GM23248 (cell line): ENCODE measurements at places on chromosomes 11 and 22.

GRCh38 chr11:126732981-126733380, 267.6 kb downstream of the KIRREL3 start:
- no peak for DNase-seq

GRCh38 chr11:690738-691633, 4.0 kb downstream of the DEAF1 start:
- no peak for DNase-seq

- no peak for DNase-seq
Measured at GRCh38 chr11:111759376-111759775, 6.8 kb downstream of the PPP2R1B start.

DNA sequence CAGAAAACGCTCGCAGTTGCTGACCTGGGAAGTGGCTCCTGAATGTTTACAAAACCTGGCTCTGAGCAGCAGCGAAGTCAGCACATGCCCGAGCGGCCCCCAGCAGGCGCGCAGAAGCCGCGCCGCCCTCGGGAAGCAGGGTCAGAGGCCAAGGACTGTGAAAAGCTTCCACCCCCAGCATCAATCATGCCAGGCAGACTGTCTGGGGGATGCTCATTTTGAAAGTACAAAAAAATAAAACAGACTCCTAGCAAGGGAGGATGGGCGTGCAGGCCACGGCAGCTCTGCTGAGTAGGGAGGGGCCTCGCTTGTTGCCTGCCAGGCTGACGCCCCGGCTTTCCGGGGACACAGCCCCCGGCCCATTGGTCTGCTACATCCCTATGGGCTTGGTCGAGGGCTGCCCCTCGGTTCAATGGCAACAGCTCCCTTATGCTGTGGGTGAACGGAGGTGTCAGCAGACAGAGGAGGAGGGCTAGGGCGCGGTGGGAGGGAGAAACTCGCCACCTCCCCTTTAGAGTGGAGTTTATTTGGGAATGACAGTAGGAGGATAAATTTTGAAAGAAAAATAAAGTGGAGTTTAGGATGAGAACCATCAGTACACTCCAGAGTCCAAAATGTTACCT, 37.7 kb upstream of the GNB1L start:
- DNase-seq, result no peak

DNA sequence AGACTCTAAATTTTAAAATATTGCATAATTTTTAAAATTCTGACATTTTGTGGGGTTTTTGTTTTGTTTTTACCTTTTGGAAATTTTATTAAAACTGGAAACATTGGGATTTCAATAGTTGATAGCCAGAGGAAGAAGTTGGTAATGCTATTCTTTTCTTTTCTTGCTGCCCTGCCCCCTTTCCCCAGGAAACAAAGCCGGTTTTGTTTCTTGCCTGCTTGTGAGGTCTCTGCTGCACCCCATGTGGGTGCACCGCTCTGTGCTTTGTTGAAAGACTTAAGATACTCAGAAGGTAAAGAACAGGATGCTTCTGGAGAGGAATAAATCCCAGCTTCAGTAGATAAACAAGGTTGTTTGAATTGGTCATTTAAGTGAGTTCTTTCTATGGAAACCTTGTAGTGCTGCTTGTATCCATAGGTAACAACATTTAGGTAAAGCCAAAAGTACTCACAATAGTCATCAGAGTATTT, 87.5 kb downstream of the YAP1 start:
- no peak for DNase-seq

GRCh38 chr22:17117890-17118289, 3.3 kb downstream of the TMEM121B start:
- no peak for DNase-seq

GRCh38 chr11:43135966-43136534, 175.7 kb upstream of the API5 start:
- DNase-seq, result no peak

DNA sequence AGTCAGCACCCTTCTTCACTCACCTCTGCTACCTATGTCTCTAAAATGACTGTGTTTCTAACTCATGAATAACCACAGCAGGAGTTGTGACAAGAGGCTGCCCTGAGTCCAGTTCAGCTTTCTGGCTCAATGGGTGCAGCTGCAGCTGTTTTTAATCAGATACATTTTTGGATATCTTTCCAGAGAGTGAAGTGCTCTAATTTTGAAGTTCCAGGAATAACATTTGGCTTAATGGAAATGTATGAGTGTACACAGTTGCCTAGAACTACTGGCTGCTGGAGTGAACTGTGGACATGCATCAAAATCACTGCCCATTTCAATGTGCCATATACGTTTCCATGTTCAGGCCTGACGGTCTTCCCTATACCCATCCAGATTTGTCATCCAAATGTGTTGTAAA, 769.5 kb upstream of the ANO3 start:
- DNase-seq, result no peak

GRCh38 chr11:57773026-57773598, 11.5 kb downstream of the CTNND1 start:
- DNase-seq, result no peak

- no peak for DNase-seq
Measured at GRCh38 chr11:120749395-120749794, 237.8 kb downstream of the GRIK4 start.

DNA sequence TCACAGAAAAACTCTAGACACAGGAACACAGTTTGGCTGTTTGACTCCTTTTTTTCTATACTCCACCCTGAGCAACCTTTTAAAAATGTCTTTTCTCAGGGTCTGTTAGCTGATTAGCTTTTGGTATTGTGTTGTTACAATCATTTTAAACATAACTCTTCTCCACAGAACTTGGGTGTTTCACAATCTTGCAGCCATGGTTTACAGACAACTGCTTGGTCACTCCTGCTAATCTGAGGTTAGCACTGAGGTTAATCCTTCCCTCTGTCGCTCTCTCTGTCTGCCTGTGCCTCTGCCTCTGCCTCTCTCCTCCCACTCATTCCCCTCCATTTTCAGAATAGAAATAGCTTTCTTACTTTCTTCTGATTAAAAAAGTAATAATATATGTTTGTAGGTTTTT, 62.4 kb upstream of the ZBED5 start:
- DNase-seq, result peak; percentile 61

DNA sequence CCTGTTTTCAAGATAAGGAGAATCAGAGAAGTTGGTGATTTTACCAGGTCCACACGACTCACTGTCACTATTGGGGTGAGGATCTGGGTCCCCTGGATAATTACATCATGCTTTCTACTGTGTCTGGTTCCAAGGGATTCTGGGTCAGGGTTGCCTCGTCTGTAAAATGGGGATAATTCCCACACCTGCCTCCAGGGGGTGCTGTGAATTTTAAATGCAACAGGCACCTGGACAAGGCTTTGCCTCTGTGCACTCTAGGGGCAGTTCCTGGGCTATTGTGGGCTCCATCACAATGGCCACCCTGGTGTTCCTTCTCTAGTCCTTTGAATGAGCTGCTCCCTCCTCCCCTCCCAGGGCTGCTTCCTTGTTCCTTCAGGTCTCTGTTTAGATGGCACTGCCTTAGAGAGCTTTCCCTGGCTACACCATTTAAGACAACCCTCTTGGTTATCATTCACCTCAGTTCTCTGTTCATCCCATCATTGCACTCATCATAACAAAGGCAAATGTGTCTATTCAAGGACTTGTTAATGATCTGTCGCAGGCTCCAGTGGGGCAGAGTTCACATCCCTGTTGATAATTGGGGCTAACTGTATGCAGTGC, 178.6 kb downstream of the MIAT start:
- peak; percentile 57 for DNase-seq

DNA sequence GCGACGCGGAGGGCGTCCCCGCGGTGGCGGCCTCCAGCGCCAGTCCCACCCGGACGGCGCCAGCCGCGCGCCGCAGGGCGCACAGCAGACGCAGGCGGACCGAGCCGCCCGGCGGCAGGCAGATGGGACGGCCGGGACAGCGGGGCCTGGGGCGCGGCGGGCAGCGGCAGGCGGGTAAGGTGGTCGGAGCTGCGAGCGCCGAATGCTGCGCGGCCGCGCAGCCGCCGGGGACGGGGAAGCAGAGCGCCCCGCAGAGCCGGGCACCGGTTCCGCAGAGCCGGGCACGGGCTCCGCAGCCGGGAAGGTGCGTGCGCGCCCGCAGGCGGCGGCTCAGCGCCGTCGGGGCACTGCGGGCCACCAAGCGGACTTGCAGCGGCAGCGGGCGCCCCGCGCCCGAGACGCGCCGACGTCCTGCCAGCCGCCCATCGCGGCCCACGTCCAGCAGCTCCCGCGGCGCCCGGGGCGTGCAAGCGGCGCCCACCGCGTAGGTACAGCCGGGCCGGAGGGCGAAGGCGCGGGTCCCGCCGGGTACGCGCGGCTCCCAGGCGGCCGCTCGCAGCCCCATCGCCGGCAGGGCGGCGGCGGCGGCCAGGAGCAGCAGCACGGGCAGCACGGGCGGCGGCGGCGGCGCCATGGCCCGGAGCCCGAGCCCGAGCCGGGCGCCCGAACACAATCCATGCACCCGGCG, 739 bp downstream of the CELSR1 start:
- no peak for DNase-seq

DNA sequence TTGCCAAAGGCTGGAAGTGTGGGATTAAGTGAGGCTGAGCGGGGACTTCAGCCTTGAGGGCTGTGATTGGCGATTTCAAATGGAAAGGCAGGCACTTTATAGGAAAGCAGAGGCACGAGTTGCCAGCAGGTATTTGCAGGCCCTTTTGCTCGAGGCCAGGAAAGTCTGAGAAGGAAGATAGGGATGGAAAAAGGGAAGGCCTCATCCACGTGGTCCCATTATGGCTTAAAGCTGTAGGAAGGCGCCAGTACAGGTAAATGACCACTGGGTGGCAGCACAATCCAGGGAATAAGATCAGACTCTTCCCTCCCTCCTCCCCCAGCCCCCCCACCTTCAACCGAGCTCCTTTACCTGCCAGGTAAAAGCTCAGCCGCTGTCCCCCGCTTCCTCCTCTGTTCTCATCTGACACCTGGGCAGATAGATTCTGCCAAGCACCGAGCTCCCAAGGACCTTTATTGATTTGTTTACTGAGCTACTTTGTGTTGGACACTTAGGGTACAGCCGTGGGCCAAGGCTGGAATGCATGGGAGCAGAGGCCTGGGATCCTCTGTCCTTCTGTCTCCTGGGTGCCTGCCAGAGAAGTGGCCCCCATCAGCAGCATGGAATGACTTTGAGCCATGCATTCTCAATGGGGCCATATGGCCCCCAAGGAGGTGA, 7.5 kb downstream of the P2RX3 start:
- peak; percentile 79 for DNase-seq

DNA sequence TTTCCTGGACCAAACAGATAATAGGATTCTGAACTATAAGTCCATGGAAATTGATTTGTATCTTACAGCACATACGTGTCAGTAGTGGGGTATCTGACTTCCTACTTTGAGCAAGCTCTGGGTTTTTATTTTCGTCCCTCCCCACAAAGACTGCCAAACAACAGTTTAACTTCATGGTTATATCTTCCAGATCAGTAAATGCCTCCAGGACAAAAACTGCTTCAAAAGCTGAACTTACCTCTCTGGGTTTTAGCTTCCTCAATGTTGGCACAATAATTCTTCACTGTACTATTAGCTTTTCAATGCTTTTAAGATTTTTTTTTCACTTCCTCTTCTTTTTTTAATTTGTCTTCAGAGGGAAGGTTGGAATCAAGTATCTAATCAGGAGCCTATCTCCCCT, 4.2 kb upstream of the DPF2 start:
- no peak for DNase-seq

- peak; percentile 22 for DNase-seq
Measured at GRCh38 chr11:61007383-61007955, 36.0 kb downstream of the CD6 start.

- no peak for DNase-seq
Measured at GRCh38 chr11:41018224-41018623, 441.2 kb downstream of the LRRC4C start.

GRCh38 chr22:45812910-45813309, 141.3 kb downstream of the ATXN10 start:
- DNase-seq, result no peak

- DNase-seq, result peak; percentile 62
Measured at GRCh38 chr11:81007046-81007445, 1566.2 kb upstream of the TENM4 start.

GRCh38 chr22:49632199-49633009, 195.3 kb downstream of the BRD1 start:
- peak; percentile 73 for DNase-seq

GRCh38 chr22:48279461-48279756, 1517.0 kb downstream of the TBC1D22A start:
- no peak for DNase-seq

DNA sequence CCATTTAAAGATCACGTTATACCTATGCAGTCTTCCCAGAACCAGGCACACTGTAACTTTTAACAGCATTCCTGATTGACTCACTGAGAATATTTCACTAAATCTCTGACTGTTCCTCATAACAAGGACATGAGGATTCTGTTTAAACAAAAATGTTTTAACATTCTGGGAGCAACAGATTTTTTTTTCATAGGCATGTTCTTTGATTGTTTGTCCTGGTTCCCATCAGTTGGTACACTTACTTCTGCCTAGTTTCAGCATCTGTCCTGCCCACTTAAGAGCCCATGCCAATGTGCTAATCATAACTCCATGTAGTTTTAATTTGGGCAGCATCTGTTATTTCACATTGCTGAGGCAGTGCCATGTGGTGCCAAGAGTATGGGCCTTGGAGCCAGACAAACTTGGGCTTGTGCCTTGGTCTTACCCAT, 138.5 kb upstream of the CTSC start:
- DNase-seq, result peak; percentile 58

GRCh38 chr11:40602866-40603552, 856.4 kb downstream of the LRRC4C start:
- DNase-seq, result no peak

- no peak for DNase-seq
Measured at GRCh38 chr22:27992294-27993165, 73.5 kb upstream of the PITPNB start.

- DNase-seq, result no peak
Measured at GRCh38 chr11:33544593-33545373, 155.8 kb downstream of the C11orf91 start.

- DNase-seq, result peak; percentile 84
Measured at GRCh38 chr11:85875505-85875904, 20.3 kb downstream of the CCDC83 start.

DNA sequence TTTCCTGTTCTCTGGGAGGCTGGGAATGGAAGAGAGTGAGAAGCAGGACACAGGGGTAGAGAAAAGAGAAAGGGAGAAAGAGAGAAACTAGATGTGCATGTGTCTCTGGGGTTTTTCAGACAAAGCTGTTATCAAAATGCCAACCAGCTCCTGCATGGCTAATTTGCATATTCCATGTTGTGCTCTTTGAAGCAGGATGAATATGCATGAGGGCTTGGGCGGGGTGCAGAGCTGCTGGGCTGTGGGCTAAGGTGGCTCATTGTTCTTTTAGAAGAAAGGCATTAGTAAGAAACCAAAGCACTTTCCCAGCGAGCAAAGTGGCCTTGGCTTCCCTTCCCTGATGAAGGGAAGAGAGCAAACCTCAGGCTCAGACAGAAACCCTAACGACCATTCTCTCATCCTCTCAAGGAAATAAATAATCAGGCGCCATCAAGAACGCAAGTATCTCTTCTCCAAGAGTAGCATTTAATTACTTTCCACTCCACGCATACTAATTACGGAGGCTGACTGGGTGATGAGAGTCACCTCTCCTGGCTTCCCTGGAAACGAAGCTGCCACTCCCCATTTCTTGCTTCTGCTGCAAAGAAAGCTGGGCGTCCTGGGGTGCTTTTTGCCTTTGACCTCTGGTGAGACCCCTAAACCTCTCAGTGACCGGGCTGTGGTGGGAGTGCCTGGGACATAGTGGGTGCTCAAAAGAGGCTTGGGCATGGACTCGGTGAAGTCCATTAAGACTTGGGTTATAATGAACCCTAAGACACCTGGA, 54.2 kb downstream of the FEZ1 start:
- no peak for DNase-seq

GRCh38 chr11:66465373-66466224, 1.1 kb upstream of the PELI3 start:
- no peak for DNase-seq

- DNase-seq, result no peak
Measured at GRCh38 chr11:69227271-69227670, 66.7 kb upstream of the MYEOV start.
